Activated naive CD4-positive, alpha-beta T cell treated with anti-CD3 and anti-CD28 coated beads, Interleukin-2, amount 50 U/mL, for 72 hours (primary cell): ENCODE measurements at places on chromosomes 16 and 17. TPM values are rescaled to one million over a fixed set of nuclear protein-coding genes. Genes with fewer than 3 reads are reported as not detected.

Gene SDK2
- 1.5 TPM for total RNA-seq

Gene TBX2
- total RNA-seq = not detected

Gene NUPR1
- not detected for total RNA-seq

Gene KRT36
- total RNA-seq = not detected

Gene KRTAP9-8
- not detected for total RNA-seq

Gene PROCA1
- 5.7 TPM for total RNA-seq

Gene ZFHX3
- 0.07 TPM for total RNA-seq

Gene PRDM7
- not detected for total RNA-seq

Gene WNT9B
- not detected for total RNA-seq

Gene SLFN13
- total RNA-seq = 37.9 TPM

Gene CES3
- total RNA-seq = 0.73 TPM

Gene KRTAP4-1
- not detected for total RNA-seq

Gene SOX9
- not detected for total RNA-seq
